ENCODE measurements at places on chromosomes 1 and 21.

GRCh38 chr1:109399326-109399957, 1.7 kb upstream of the SORT1 start:
- peak; percentile 50 for DNase-seq

GRCh38 chr1:19006000-19006399, 49.5 kb upstream of the IFFO2 start:
- DNase-seq: peak; percentile 25

DNA sequence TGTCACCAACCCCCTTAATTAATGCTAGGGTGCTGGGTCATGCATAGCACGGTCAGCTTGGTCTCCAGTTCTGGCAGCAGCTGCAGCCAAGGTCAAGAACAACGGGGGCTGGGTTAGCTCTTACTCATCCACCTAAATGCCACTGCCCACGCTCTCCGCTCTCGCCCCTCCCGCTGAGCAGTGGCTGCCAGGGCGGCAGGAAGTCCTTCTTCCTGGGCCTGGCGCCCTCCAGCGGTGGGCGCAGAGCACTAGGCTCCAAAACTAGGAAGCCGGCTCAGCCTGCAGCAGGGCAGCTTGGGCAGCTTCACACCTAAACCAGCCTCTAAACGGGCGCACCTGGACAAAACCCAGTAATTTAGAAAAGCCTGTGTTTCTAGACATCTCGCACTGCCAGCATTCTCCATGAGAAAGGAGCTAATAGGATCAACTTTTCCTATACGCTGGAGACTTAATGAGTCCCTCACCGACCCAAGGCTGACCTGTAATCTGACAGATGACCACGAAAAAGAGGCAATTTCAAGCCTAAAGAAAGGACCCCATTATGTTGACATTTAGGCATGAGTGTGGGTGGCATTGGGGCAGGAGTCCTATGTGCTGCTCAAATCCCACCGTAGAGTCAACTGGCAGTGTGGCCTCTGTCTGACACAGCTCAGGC, 78.4 kb upstream of the LRRN2 start:
- DNase-seq: peak; percentile 56

GRCh38 chr1:80248886-80249285, 1242.4 kb upstream of the ADGRL4 start:
- DNase-seq: no peak

DNA sequence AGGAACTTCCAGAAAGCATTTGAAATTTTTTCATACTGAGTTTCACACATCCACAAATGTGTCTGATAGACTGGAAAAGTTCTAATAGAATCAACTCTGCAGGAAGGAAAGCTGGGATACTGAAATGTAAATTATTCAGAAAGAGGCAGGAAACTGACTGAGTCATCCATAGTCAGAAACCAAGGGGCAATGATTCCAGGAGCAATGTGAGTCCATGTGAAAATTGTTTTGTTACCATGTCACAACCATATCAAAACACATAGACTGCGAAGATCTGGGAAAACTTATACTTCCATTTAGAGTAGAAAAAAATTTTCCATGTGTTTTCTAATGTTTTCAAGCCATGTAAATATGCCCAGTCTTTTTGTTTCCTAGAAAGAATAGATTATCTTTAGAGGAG, 142.3 kb upstream of the TMPRSS15 start:
- no peak for DNase-seq

DNA sequence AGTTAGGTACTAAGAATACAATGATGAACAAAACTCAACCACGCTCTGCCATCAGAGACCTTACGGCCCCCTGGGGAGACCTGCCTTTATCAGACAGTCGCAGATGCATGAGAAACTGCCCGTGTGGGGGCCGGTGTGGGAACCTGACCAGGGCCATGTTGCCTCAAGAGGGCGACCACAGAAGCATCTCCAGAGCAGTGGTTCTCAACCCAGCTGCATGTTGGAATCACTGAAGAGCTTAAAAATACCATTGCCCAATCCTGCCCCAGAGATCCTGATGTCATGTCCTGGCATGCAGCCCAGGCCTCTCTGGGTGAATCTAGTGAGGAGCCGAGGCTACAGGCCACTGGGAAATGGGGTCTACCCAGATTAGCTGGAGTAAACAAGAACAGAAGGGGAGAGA, 108.7 kb downstream of the PRDM2 start:
- no peak for DNase-seq

DNA sequence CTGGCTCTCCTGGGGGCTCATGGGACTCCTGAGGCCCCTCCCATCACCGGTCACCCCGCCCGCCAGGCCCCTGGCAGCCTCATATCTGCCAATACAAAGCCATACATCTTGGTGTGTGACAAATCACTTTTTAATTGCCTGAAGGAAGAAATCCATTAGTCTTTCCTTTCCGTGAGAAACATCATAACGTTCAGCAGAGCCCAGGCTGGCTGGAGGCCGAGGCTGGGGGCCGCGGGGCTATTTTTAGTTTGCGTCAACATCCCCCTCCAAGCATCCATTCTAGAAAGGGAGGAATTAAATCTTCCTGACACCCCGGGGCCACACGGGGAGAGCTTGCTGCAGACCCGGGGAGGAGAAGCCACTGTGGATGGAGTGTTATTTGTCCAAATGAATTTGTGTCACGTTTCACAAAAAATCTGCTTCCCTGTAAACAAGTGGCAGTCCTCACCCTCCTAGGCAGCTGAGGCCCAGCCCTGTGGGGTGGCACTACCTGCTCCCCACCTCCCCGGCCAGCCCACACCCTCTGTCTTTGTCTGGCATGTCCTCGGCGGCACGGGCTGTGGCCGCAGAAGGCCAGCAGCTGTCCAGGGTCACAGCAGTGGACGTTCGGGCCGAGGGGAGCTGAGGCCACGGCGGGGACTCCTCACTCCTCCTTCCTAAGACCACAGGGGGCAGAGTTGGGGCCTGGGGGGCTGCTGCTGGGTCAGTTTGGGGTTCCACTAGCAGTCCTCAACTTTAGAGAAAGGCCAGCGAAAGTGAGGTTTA, 236.9 kb upstream of the VAMP3 start:
- DNase-seq: no peak

- peak; percentile 34 for DNase-seq
Observed at GRCh38 chr1:53470155-53470554, 11.0 kb downstream of the DMRTB1 start.

- no peak for DNase-seq
Observed at GRCh38 chr21:35530766-35531165, 481.7 kb upstream of the RUNX1 start.

GRCh38 chr1:206955476-206956451, 9.5 kb upstream of the PIGR start:
- DNase-seq: peak; percentile 72

- no peak for DNase-seq
Observed at GRCh38 chr1:37606481-37607263, 10.9 kb upstream of the GNL2 start.

GRCh38 chr1:55928576-55928975, 650.8 kb downstream of the PLPP3 start:
- DNase-seq: no peak

DNA sequence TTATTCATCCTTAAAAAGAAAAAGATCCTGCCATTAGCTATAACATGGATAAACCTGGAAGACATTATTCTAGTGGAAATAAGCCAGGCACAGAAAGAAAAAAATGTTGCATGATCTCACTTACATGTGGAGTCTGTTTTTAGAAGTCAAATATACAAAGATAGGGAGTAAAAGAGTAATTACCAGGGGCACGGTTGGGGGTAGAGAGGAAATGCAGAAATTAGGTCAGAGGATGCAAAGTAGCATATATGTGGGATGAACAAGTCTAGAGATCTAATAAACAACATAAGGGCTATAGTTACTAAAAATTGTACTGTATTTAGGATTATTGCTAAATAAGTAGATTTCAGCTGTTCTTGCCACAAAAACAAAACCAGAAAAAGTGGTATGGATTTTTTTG, 61.4 kb upstream of the CD53 start:
- DNase-seq: no peak

GRCh38 chr1:156225677-156226014, 12.8 kb downstream of the PMF1 start:
- no peak for DNase-seq

DNA sequence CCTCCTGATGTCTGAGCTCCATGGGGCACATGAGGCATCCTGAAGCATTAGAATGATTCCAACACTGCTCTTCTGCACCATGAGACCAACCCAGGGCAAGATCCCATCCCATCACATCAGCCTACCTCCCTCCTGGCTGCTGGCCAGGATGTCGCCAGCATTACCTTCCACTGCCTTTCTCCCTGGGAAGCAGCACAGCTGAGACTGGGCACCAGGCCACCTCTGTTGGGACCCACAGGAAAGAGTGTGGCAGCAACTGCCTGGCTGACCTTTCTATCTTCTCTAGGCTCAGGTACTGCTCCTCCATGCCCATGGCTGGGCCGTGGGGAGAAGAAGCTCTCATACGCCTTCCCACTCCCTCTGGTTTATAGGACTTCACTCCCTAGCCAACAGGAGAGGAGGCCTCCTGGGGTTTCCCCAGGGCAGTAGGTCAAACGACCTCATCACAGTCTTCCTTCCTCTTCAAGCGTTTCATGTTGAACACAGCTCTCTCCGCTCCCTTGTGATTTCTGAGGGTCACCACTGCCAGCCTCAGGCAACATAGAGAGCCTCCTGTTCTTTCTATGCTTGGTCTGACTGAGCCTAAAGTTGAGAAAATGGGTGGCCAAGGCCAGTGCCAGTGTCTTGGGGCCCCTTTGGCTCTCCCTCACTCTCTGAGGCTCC, 11.1 kb upstream of the RASSF5 start:
- peak; percentile 41 for DNase-seq

GRCh38 chr1:224498574-224499170, 64.1 kb upstream of the WDR26 start:
- peak; percentile 96 for DNase-seq

DNA sequence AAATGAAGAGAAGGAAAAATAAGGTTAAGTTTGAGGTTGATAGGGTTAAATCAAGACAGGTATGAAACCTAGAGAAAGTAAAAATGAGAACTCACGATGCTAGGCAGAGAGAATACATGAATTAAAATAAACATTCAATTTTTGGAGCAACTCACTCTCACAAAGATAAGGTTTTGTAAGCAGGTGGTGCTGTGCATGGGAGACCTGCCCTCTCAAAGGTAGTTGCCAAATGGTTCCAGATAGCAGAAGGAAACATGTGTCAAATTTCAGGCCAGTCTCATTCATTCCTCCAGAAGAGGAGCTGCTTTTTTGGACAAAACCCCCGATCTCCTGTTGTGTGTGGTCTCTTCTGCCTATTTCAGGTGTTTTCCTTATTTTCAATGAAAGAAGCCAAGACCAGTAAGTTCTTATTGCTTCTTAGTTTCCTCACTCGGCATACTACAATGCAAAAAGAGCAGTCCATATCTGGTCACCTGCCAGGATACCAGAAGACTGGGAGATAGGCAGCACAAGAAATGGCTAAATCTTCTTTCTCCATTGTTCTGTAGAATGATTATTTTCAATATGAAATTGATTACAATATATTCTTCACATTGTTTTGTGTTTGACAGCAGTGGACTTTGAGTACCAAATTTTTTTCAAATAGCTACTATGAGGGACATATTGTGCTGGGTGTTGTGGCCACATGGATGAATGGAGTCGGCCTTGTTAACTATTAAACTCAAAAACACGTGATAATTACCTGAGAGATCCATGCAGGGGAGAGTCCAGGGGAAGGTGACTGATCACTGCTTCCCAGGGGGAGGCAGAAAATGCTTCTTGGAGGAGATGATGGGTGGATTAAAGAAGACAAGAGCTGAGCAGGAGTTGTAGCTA, 3.6 kb downstream of the CR1L start:
- no peak for DNase-seq
